ENCODE measurements at places on chromosomes 2 and 18. TPM values are rescaled to one million over a fixed set of nuclear protein-coding genes. Genes with fewer than 3 reads are reported as not detected.

KIAA2012 gene
- not detected for total RNA-seq

IL1RL1 gene
- 0.89 TPM for total RNA-seq

PHLPP1 gene
- total RNA-seq = 20.3 TPM

PDCD1 gene
- total RNA-seq = 12.3 TPM

THSD7B gene
- not detected for total RNA-seq

SLC8A1 gene
- total RNA-seq = not detected

Measured in CD4-positive, CD25-positive, alpha-beta regulatory T cell (primary cell).